ENCODE measurements at places on chromosomes 12 and 14.

GRCh38 chr14:66508846-66509621 lies 1.1 kb downstream of the GPHN start:
- peak; percentile 27 for DNase-seq

DNA sequence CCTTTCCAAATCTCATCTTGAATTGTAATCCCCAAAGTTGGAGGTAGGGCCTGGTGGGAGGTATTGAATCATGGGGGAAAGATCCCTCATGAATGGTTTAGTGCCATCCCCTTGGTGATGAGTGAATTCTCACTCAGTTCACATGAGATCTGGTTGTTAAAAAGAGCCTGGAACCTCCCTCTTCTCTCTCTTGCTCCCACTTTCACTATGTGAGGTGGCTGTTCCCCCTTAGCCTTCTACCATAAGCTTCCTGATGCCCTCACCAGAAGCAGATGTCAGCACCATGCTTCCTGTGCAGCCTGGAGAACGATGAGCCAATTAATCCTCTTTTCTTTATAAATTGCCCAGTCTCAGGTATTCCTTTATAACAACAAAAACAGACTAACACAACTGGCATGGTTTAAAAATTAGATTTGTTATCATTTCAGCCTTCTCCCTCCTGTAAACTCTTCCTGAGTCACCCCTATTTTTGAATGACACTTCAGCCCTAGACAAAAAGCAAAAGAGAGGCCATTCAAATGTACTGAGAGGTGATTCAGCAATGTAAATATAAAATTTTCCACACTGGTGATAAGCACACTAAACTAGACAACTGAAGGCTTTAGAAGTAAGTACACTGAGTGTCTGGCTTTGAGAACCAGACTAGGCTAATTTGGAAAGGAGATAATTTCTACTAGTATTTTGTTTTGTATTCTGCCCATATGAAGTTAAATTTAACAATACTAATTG lies 212.1 kb upstream of the ABCD2 start:
- no peak for DNase-seq

DNA sequence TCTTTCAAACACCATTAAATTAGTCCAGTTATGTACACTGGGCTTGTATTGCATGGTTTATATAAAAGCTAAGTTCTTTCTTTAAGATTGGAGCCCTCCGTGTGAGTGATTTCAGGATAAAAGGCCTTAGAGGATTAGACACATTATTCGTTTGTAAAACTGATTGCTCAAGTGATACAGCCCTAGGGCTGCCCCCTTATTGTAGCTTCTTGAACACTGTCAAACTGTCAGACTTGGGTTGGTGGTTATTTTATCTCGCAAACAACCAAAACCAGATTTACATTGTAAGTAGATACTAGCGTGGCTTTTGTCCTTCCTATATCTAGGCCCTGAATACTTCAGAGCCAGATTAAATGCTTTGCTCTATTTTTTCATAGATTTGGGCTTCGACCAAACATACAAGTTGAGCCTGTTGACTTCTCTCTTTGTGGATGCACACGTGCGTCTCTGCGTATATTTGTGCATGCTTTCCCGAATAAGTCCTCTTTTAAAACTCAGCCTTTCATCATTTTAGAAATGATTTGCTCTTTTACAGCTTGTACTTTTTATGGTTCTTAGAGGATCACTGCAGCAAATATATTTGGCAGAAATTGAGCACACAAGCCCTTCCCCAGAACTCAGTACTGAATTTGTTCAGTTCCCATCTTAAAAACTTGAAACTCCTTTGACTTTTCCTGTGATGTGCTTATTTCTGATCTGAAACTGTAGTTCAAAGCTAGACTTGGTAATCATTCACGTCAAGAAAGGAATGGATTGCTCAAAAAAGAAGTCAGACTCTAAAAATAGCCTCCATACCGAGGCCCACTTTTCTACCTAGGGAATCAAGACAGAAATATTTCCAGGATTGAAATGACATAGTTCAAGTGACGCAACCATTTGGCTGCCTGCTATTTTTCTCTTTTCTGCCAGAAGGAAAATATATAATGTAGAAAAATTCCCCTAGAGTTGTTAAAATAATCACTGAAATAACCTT lies 129.5 kb downstream of the ETV6 start:
- no peak for DNase-seq

DNA sequence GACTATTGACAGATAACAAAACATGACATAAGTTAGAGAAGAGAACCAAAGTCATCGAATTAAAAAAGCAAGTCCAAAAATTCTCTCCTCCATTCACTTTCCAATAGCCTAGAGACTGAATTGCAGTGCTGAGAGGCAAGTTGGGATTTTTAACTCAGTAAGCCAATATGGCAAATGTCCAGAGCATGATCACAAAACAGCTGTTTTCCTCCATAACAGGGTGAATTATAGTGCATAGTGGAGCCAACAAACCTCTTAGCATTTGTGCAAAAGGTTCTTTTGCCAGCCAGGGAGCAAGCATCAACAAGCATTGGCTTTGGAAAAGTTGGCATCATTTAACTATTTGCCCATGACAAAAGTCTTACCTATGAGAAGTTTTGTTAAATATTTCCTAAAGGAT lies 458.8 kb upstream of the NOVA1 start:
- DNase-seq, result no peak

DNA sequence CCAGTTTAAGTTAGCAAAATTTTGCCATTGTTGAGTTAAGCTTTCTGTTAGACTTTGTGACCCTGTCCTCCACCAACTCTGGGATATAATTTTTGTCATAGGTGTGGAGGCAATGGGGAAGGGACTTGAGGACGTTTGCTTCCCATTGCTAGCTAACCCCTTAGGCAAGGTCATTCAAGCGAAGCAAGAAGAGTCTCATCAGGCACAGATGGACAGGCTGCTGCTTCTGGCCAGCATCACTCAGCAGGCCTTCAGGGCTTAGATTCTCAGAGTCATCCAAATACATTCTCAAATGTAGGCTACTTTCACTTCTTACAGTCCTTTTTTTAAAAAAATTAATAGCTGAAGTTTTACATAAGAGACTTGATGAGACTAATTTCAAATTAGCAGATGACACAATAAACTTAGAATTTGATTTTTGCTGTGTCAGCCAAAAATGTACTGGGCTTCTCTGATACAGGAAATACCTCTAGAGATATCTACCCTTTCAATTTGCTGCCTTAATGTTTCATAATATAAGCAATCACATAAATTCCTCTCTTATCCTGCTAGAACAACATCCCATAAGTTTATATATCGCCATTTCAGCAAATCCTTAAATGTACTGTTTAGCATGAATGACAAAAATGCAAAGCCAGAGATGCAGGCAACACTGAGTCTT lies 875.2 kb downstream of the FLRT2 start:
- DNase-seq, result no peak

- DNase-seq, result no peak
Observed at GRCh38 chr12:111780615-111781014, 13.9 kb downstream of the ALDH2 start.

GRCh38 chr12:84840356-84840755 lies 72.2 kb downstream of the SLC6A15 start:
- DNase-seq, result no peak

DNA sequence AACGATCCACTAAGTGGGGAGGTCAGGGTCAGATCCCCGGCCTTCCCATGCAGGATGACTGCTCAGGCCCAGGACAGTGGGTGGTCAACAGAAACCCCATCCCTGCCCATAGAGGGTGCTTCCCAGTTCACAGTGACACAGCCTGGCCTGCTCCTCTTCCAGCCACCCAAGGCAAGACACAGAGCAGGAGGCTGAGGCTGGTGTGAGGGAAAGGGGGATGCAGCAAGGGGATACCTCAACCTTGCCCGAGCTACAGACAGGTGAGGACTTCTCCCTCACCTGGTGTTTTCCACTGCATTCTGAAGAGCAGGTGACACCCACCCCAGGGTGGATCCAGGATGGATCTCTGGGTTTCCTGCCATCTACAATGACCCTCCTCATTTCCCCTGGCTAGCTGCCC lies 106.7 kb downstream of the KIF26A start:
- no peak for DNase-seq
